Activated T-helper 1 cell treated with Interleukin-2 at 50 U/mL for 16 hours (primary cell): ENCODE measurements at places on chromosomes 16 and 17.

DNA sequence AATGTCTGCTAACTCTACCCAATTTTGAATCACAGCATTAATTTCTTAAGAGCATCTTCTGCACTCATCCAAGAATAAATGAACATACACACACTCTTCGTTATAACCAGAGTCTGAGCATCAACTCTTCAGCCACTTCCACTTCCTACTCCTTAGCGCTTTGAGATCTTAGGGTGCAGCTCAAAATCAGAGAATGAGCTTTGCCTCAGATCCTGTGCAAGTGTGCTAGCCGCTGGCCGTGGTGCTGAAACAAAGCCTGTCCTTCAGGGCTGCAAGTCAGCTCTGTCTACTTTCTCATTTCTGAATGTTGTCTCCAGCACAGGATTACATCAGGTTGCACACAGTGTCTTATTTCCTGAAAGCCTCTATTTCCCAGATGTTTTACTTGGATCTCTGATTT, 165.4 kb downstream of the AIPL1 start:
- DNase-seq = no peak

GRCh38 chr17:61393904-61394629, 5.6 kb upstream of the TBX2 start:
- no peak for DNase-seq

GRCh38 chr17:55319933-55320593, 55.3 kb downstream of the HLF start:
- no peak for DNase-seq

DNA sequence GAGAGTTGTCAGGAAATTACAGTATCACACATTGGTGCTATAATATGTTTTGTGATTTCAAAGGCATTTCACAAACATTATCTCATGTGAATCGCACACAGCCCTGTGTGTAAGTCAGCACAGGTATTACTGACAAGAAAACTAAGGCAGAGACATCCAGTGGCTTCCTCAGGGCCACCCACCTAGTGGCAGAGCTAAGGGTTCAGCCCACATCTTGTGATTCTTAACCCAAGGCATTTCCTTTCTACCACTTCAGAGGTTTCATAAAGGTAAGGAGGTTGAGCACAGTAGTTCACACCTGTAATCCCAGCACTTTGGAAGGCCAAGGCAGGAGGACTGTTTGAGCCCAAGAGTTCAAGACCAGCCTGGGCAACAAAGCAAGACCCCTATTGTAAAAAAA, 58.2 kb downstream of the STX8 start:
- DNase-seq = no peak

DNA sequence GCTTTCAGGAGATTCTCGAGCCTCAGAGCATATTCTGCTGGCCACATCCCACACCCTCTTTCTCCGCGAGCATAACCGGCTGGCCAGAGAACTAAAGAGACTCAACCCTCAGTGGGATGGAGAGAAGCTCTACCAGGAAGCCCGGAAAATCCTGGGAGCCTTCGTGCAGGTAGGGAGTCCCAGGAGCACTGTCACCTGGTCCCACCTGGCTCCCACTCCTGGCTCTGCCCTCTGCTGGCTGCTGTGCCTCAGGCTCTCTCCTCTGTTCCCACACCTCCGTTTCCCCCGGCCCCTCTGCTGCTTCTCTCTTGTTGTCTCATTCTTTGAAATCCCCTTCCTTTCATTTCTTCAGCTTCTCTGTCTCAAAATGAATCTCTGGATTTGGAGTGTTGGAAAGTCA, 16.4 kb downstream of the LPO start:
- no peak for DNase-seq

- DNase-seq = no peak
Observed at GRCh38 chr16:31420037-31420436, 8.1 kb downstream of the COX6A2 start.

DNA sequence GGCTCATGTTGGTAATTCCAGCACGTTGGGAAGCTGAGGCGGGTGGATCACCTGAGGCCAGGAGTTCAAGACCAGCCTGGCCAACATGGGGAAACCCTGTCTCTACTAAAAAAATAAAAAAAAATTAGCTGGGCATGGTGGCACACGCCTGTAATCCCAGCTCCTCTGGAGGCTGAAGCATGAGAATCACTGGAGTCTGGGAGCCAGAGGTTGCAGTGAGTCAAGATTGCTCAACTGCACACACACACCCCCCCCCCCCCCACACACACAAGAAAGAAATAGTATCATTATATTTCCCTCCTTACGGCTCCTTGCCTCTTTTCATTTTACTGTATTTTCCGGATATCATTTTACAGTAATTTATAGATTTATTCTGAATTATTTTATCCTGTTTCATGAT, 963.1 kb upstream of the GOT2 start:
- DNase-seq = no peak

- no peak for DNase-seq
Observed at GRCh38 chr16:57169327-57169726, 16.5 kb downstream of the PSME3IP1 start.

- DNase-seq = no peak
Observed at GRCh38 chr17:63124958-63125357, 158.9 kb downstream of the TANC2 start.

DNA sequence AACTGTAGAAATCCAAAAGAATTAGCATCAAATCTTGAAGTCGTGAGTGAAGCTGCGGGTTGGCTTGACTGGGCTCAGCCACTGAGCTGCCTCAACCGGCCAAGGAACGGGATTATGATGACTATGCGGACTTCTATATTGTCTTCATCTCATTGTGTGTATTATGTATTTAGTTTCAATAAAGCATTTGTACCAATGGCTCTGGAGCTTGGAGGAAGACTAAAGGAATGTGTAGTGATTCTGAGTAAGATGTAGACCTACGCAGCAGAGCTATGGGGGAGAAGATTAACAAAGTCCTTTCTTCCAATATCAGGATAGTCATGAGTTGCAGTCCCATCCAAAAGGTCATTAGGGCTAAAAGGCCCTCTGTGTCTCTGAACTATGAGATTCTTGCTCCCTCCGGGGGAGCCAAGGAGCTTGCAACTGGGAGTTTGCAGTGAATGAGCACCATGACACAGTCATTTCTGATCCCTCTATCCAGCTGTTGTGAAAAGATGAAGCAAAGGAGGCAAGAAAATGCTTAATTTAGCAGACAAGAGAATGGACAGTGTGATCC, 8.3 kb downstream of the EME1 start:
- DNase-seq = no peak

DNA sequence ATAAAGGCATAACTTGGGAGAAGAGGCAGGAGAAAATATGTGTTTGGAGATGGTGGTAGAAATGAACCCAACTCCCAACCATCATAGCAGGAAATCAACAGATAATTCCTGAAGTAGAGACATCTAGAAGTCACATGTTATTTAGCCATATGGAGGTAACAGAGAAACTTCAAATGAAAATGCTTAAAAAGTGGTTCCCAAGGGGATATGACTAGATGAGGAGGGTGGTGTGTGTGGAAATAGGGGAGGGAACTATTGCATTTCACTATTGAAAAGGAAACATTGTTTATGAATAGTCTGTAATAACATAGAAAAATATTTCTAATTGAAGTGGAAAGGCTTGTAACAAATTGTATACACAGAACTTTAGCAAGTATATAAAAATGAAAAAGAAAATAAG, 412.0 kb downstream of the SHISA9 start:
- DNase-seq = no peak

DNA sequence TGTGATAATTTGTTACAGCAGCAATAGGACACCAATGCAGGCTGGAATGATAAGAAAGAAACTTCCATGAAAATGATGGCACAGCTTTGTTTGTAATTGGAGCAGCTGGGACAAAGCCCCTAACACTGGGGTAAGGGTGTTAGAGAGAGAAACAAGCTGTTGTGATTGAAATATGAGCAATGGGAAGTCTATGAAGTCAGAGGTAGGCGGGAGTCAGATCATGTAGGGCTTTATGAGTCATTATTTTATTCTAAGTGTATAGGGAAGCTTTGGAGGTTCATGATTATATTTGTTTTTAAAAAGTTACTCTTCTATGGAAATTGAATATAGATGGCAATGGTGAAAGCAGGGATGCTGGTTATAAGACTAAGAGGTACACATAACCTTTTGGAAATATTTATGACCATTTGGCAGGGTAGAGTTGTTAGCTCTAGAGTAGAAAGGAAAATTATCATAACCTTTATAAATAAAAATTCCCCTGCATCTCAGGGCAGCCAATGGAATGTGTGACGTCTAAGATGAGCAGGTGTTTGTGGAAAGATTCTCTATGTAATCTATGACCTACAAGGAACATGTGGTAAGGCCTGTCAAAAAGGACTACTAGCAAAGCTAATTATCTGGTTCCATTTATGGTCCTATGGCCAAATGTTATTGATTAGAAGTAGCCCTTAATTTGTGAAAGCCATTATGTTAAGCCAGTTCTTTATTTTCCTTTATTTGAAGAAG, 85.6 kb downstream of the KCNJ2 start:
- DNase-seq = no peak

GRCh38 chr16:86806838-86807351, 228.5 kb downstream of the FOXL1 start:
- no peak for DNase-seq

GRCh38 chr16:1363501-1364041, 11.8 kb downstream of the GNPTG start:
- DNase-seq = peak; percentile 57

DNA sequence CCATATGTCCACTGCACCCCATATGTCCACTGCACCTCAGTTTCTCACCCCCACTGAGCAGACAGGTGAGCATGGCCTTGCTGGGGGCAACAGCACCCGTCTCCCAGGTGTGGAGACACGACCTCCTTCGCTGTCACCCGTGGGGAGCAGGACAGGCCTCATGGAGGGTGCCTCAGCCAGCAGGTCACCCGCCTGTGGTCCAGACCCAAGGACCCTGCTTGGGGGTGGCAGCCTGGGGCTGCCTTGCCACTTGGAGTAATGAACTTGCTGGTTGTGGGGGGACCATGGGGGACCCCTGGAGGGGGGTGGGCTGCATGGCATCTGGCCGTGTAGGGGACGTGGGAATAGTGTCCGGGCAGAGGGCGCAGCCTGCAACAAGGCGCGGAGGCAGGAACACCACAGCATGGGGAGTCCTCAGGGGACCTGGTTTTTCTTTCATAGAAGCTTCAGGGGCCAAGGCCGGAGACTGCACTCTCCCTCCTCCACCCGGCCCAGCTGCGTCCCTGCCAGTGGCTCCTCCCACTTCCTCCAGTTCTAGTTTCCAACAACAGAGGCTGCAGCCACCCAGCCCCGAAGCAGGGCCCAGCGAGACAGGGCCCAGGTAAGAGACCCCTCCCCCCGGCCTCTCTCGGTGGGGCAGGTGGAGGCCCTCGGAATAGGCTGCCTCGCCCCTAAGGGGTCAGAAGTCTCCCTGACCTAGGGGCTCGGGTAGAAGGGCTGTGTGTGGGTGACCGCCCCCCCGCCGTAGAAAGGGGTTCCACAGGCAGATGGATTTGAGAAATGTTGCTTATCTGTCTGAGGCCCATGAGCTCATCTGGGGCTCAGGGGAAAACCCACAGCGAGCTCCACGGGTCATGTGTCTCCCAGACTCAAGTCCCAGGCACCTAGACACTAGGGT, at the start of gene NHLRC4:
Gene NHLRC4 (plus strand): TSS at position 531 of the 898 bp plus-strand sequence. CDS start 1,043 bp downstream, outside the sequence.
- DNase-seq = peak; percentile 26

DNA sequence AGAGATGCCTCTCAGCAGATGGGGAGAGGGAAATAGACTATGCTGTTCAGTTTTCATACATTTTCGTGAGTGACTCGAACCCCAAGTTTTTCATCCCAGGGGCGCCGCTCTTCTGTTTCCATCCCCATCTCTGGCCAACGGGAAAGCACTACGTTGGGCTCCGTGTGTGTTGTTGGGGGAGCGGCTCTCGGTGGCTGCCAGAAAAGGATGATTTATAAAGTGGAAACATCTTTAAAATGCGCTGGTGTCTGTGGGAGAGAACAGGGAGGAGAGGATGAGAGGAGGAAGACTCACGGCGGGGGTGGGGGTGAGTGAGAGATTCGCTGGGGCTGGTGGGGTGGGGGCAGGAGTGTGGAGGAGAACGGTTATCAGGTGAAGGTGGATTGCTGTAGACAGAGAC, 5.8 kb downstream of the TBX4 start:
- no peak for DNase-seq

DNA sequence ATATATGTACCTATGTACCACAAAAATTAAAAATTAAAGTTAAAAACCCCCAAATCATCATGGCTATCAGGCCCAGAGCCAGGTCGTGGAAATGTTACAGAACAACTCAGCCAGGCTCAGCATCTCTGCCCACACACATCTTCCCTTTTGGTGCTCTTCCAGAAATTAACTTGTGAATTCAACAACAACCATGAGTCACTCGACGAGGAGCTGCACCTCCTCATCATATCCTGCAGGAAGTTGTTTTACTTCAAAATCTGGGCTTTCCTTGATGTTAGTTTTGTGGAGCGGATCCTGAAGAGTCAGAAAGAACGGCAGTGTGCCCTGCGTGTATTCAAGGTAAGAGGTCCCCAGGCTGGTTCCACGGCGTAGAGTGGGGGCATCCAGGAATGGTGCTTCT, 10.6 kb downstream of the FBXO39 start:
- no peak for DNase-seq

DNA sequence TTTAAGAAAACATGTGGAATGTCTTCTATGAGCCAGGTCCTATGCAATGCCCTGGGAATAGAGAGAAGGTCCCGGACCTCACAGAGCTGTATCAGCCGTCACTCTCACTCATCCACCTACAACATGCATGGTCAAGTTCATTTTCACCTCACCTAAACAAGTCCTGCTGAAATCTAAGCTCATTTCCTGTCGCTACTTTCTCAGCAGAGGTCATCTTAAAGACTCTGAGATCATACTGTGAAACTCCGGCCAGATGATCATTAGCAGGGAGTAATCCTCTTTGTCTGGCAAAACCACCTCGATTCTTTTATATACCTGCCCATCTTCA, 66.2 kb upstream of the LYRM9 start:
- no peak for DNase-seq

GRCh38 chr16:31713945-31714902, 159.4 kb upstream of the ZNF267 start:
- no peak for DNase-seq

GRCh38 chr16:74738816-74739215, 35.8 kb downstream of the FA2H start:
- no peak for DNase-seq

- no peak for DNase-seq
Observed at GRCh38 chr17:42579794-42580551, 2.4 kb upstream of the PSMC3IP start.

GRCh38 chr16:57341062-57341440, 17.5 kb upstream of the CCL22 start:
- DNase-seq = no peak
